B cell (primary cell): ENCODE measurements at places on chromosomes 4 and X. TPM values are rescaled to one million over a fixed set of nuclear protein-coding genes. Genes with fewer than 3 reads are reported as not detected.

DNA sequence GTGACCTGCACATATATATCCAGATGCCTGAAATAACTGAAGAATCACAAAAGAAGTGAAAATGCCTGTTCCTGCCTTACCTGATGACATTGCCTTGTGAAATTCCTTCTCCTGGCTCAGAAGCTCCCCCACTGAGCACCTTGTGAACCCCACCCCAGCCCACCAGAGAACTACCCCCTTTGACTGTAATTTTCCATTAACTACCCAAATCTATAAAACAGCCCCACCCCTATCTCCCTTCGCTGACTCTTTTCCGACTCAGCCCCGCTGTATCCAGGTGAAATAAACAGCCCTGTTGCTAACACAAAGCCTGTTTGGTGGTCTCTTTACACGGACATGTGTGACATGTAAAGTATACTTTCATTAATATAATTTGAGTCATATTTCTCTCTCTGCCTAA lies 320.3 kb upstream of the TECRL start:
- H3K4me1 ChIP-seq, result no peaks in the 10 kb centered on the region
- no peaks in the 10 kb centered on the region for H3K27me3 ChIP-seq
- no peak overlapping the region for H3K27ac ChIP-seq
- no peak overlapping the region for H3K4me3 ChIP-seq
- no peak for DNase-seq

GRCh38 chrX:65997978-65998717 lies 41.7 kb downstream of the VSIG4 start:
- no peaks in the 10 kb centered on the region for H3K27me3 ChIP-seq
- no peak overlapping the region for H3K4me3 ChIP-seq
- H3K4me1 ChIP-seq, result peaks cover 43% of the 10 kb centered on the region
- no peak for DNase-seq
- no peak overlapping the region for H3K27ac ChIP-seq
- H3K36me3 ChIP-seq, result no peaks in the 10 kb centered on the region

Gene TNIP3
- not detected in 2 replicates for total RNA-seq

Gene CENPC
- 67.0 and 76.5 TPM in 2 replicates for total RNA-seq

DNA sequence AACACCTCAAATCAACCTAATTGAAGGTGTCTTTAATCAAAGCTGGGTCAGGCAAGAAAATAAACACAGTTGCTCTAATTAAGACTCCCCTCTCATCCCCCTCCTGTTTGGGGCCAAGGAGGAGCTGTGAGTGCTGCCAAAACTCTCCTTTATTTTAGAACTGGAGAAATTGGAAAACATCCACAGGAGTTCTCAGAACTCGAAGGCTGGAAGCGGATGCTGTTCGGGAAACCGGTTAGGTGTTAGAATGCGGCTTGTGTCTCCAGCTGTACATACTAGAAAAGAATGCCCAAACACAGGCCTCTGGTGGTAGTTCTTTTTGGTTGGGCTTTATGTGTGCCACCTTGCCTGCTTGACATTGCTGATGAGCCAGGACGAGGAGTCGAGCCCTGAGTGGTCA lies 118.2 kb downstream of the GPR143 start:
- H3K27me3 ChIP-seq, result no peaks in the 10 kb centered on the region
- H3K27ac ChIP-seq, result no peak overlapping the region
- H3K4me1 ChIP-seq, result peaks cover 9% of the 10 kb centered on the region
- H3K4me3 ChIP-seq, result no peak overlapping the region

Gene MAGEB1
- not detected in 2 replicates for total RNA-seq

Gene SEL1L3
- total RNA-seq, result 280 and 291 TPM in 2 replicates

- no peak overlapping the region for H3K27ac ChIP-seq
- no peaks in the 10 kb centered on the region for H3K27me3 ChIP-seq
- no peaks in the 10 kb centered on the region for H3K36me3 ChIP-seq
- H3K4me3 ChIP-seq, result no peak overlapping the region
- H3K4me1 ChIP-seq, result no peaks in the 10 kb centered on the region
- DNase-seq, result no peak
Observed at GRCh38 chr4:176186067-176186466, 9.3 kb downstream of the SPATA4 start.

Gene SLC25A4
- total RNA-seq, result 7.3 and 8.2 TPM in 2 replicates

DNA sequence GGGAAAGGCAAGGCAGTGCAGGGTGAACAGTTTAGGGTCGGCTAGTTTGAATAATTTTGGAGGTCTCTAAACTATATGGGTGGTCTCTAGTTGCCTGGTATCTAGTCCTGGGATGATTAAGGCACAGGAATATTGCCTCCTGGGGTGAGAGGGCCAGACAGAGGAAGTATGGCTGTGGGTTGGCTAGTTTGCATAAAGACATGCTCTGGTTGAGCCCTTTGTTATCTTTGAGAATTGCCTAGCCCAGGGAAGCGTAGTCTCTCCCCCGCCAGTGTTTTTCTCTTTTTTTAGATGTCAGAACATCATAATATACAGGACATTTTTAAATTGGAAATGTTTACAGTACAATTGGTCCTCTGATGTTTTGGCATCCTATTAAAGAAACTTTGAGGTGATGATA lies 163.5 kb downstream of the PWWP3B start:
- no peak overlapping the region for H3K4me3 ChIP-seq
- no peak overlapping the region for H3K27ac ChIP-seq
- H3K4me1 ChIP-seq, result no peaks in the 10 kb centered on the region
- no peaks in the 10 kb centered on the region for H3K27me3 ChIP-seq
- H3K36me3 ChIP-seq, result no peaks in the 10 kb centered on the region

- H3K4me1 ChIP-seq, result no peaks in the 10 kb centered on the region
- no peak for DNase-seq
- no peaks in the 10 kb centered on the region for H3K36me3 ChIP-seq
- peaks cover 13% of the 10 kb centered on the region for H3K27me3 ChIP-seq
- H3K4me3 ChIP-seq, result no peak overlapping the region
Observed at GRCh38 chr4:8880851-8881250, 9.2 kb upstream of the HMX1 start.

Gene NLGN4X
- total RNA-seq, result 0.34 TPM in 1 of 2 replicates, not detected in the other

DNA sequence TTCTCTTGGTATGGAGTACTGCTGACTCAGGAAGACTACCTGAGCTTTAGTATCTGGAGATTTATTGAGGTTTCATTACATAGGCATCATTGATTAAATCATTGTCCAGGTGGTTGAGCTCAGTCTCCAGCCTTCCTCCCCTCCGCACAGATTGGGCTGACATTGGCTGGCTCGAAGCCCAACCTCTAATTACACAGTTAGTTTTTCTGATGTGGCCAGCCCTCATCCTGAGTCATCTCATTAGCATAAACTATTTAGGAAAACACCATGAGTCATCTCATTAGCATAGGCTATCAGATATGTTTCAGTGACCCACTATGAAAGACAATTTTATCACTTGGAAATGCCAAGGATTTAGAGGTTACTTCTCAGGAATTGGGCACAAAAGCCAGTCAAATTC lies 93.9 kb upstream of the ANKRD50 start:
- H3K4me3 ChIP-seq, result no peak overlapping the region
- no peaks in the 10 kb centered on the region for H3K36me3 ChIP-seq
- no peaks in the 10 kb centered on the region for H3K4me1 ChIP-seq

- H3K27ac ChIP-seq, result no peak overlapping the region
- no peak for DNase-seq
- H3K4me1 ChIP-seq, result no peaks in the 10 kb centered on the region
- no peaks in the 10 kb centered on the region for H3K27me3 ChIP-seq
- H3K36me3 ChIP-seq, result no peaks in the 10 kb centered on the region
- no peak overlapping the region for H3K4me3 ChIP-seq
Observed at GRCh38 chrX:73876911-73877310, 313.9 kb downstream of the CHIC1 start.

GRCh38 chr4:1093391-1094335 lies 19.7 kb downstream of the RNF212 start:
- DNase-seq, result no peak

DNA sequence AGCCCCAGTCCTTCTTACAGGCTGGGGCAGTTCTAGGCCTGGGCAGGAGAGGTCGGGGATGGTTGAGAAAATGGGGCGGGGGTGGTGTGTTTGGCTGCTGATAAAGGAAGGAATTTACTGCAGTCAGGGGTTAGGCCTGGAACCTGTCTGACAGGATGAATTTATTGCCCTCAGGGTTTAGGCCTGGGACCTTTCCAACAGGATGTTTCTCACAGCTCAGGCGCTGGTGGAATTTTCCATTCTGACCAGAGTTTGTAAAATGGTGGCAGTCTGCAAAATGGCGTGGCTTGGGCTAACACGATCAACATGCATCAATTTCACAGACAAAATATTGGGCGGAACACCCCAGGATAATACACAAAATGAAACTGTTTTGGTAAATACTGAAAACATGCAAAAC lies 83.5 kb upstream of the SPIN4 start:
- no peaks in the 10 kb centered on the region for H3K27me3 ChIP-seq
- H3K4me1 ChIP-seq, result no peaks in the 10 kb centered on the region
- no peak overlapping the region for H3K4me3 ChIP-seq

GRCh38 chrX:151695583-151696340 lies 504 bp downstream of the PRRG3 start:
- H3K36me3 ChIP-seq, result no peaks in the 10 kb centered on the region
- H3K4me1 ChIP-seq, result no peaks in the 10 kb centered on the region
- H3K4me3 ChIP-seq, result no peak overlapping the region
- no peak for DNase-seq
- H3K27me3 ChIP-seq, result no peaks in the 10 kb centered on the region

- no peaks in the 10 kb centered on the region for H3K4me1 ChIP-seq
- peaks cover 10% of the 10 kb centered on the region for H3K36me3 ChIP-seq
- H3K27me3 ChIP-seq, result no peaks in the 10 kb centered on the region
- no peak overlapping the region for H3K4me3 ChIP-seq
- no peak overlapping the region for H3K27ac ChIP-seq
Observed at GRCh38 chr4:55445921-55446577, 50.3 kb downstream of the TMEM165 start.

GRCh38 chrX:116009861-116010710 lies 160.5 kb upstream of the AGTR2 start:
- no peaks in the 10 kb centered on the region for H3K27me3 ChIP-seq
- H3K4me3 ChIP-seq, result no peak overlapping the region
- no peaks in the 10 kb centered on the region for H3K36me3 ChIP-seq
- no peak overlapping the region for H3K27ac ChIP-seq

- H3K36me3 ChIP-seq, result no peaks in the 10 kb centered on the region
- no peaks in the 10 kb centered on the region for H3K27me3 ChIP-seq
- H3K4me3 ChIP-seq, result no peak within 1 kb of the TSS
- H3K27ac ChIP-seq, result no peak within 1 kb of the TSS
- DNase-seq, result no peak
Observed at GRCh38 chrX:110795645-110796406, at the start of gene CHRDL1. Gene CHRDL1, minus strand, starts transcription at chrX:110795817. Its CDS starts 3,636 bp downstream, at chrX:110792181.

Gene MAB21L2
- not detected in 2 replicates for total RNA-seq

DNA sequence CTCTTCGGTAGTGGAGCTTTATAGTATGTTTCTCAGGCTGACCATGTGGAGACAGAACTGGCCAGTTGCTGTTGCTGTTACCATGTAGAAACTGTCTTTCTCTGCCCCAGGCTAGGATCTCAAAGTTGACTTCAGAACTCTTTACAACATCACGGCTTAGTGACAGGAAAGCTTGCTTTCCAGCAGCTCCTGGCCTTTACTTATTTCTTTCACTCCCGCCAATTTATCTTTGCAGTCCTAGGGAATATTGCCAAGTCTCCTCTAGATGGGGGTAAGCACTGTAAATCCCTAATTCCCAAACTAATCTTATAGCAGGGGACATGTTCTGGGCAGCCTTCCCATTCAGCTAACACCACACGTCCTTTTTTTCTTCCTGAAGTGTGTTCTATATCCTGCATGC lies 631.6 kb downstream of the SPRY1 start:
- no peak overlapping the region for H3K4me3 ChIP-seq
- H3K27ac ChIP-seq, result no peak overlapping the region
- no peaks in the 10 kb centered on the region for H3K27me3 ChIP-seq
- H3K36me3 ChIP-seq, result no peaks in the 10 kb centered on the region
- H3K4me1 ChIP-seq, result no peaks in the 10 kb centered on the region

Gene NAT8L
- total RNA-seq, result 0.25 and 0.34 TPM in 2 replicates

DNA sequence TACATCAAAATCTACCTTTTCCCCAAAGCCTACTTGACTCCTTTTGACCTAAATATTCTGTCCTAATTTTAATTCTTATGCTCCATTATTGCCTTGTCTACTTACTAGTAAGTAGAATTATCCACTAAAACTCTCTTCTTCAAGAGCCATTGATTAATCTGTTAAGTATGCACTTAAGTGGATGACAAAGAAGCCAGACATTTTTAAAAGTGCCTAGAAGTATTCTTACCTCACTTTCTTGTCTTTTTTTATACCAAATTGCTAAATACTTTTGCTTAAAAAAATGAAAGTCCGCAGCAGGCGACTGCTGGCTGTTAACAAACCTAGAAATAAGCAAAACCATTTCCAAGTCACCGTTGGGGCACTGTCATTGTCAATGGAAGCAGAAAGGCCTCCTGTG lies 20.1 kb upstream of the FRMPD4 start:
- no peaks in the 10 kb centered on the region for H3K36me3 ChIP-seq
- no peaks in the 10 kb centered on the region for H3K4me1 ChIP-seq
- no peak for DNase-seq
- no peak overlapping the region for H3K4me3 ChIP-seq

DNA sequence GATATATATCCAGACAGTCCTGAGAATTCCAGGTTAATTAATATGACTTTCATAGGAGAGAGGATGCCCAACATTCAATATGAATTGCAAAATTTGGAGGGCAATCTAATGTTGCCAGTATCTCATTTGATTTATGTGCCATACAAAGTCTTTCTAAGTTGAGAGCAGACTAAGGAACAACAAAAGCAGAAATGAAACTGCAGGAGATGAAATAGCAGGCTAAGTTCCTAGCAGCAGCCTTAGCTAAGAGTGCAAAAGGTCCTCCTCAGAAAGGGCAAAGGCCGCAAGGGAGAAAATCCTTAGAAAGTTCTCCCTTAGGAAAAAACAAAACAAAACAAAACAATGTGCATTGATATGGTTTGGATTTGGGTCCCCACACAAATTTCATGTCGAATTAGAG lies 602.9 kb upstream of the HTR2C start:
- H3K4me1 ChIP-seq, result no peaks in the 10 kb centered on the region
- H3K4me3 ChIP-seq, result no peak overlapping the region
- H3K27ac ChIP-seq, result no peak overlapping the region
- peak; percentile 29 for DNase-seq
- H3K27me3 ChIP-seq, result no peaks in the 10 kb centered on the region
- H3K36me3 ChIP-seq, result no peaks in the 10 kb centered on the region

Gene SSX3
- total RNA-seq, result not detected in 2 replicates

Gene F8A1
- 35.8 and 39.1 TPM in 2 replicates for total RNA-seq

DNA sequence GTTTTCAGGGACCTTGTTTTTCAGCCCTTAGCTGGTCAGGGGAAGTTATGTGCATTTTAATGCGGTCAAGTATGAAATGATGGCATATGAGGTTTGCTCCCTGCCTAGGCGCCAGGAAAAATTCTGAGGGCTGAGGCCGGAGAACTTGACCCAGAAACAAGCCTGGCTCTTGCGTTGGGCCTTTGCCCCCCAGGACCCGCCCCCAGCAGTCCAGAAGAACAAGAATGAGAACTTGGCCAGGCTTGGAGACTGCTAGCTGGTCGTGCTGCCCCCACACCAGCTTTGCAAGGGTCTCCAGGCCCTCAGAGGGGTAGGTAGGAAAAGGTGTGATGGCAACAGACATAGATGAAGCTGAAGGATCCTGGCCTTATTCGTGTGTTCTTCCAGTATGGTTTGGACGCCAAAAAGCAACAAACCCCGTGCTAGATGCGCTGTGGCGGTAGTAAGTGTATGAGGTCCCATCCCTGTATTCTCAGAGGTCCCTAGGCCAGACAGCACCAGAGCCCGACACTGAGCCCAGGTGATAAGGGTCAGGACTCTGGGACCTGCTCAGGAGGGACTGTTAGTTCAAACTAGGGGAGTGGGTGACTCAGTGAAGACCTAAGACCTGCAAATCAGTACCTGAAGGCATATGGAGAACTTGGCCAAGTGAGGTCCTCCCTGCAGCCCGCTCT lies 10.5 kb downstream of the NKX3-2 start:
- peaks cover 24% of the 10 kb centered on the region for H3K4me1 ChIP-seq
- no peak overlapping the region for H3K4me3 ChIP-seq
- H3K27ac ChIP-seq, result no peak overlapping the region
- DNase-seq, result no peak
- H3K27me3 ChIP-seq, result peaks cover 96% of the 10 kb centered on the region

- H3K4me1 ChIP-seq, result no peaks in the 10 kb centered on the region
- DNase-seq, result no peak
- no peaks in the 10 kb centered on the region for H3K27me3 ChIP-seq
- H3K36me3 ChIP-seq, result no peaks in the 10 kb centered on the region
- H3K27ac ChIP-seq, result no peak overlapping the region
Observed at GRCh38 chr4:11201256-11201655, 227.4 kb downstream of the HS3ST1 start.
